ENCODE measurements at places on chromosomes 2 and 18. TPM values are rescaled to one million over a fixed set of nuclear protein-coding genes. Genes with fewer than 3 reads are reported as not detected.

Gene AQP12A
- total RNA-seq, result not detected

Gene SFXN5
- 17.0 TPM for total RNA-seq

Gene PTH2R
- under 0.01 TPM for total RNA-seq

Gene ERBB4
- total RNA-seq, result not detected

Gene DSEL
- total RNA-seq, result 157 TPM

Gene ADCYAP1
- total RNA-seq, result not detected

DNA sequence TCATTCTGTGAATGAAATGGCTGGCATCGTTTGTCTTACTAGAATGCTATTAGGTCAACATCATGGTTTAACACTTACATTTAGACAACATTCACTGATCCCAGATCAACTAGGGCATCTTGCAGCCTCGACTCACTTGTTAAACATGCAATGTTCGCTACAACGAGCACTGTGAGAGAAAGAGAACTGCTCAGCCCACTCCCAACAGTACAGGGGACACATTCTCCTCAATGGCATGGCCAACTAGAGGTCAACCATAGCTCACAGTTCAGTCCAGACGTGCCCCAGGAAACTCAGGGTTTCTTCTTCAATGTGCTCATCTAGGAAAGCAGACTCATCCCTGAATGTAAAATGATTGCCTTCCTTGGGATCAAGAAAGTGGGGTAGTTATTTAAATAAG lies 5.9 kb downstream of the WIPF1 start:
- H3K4me1 ChIP-seq, result peaks cover 68% of the 10 kb centered on the region
- no peaks in the 10 kb centered on the region for H3K27me3 ChIP-seq
- no peak for DNase-seq

DNA sequence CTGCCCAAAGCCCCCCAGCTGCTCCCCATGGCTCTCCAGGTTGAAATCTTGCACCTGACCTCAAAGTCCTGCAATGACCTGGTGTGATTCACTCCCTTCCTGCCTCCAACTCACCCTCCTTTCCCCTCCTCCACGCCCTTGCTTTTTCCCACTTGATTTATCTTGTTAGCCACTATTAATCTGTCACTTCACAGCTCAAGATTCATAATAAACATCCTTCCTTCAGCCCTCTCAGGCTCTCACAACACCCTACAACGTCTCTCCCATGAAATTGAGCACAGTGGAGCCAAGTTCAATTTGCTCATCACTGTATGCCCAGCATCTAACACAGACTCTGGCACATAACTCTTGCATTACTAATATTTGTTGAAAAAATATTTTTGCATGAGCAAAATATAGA lies 85.6 kb upstream of the SLC35G4 start:
- no peaks in the 10 kb centered on the region for H3K27me3 ChIP-seq
- peaks cover 8% of the 10 kb centered on the region for H3K4me1 ChIP-seq
- no peak overlapping the region for H3K4me3 ChIP-seq

DNA sequence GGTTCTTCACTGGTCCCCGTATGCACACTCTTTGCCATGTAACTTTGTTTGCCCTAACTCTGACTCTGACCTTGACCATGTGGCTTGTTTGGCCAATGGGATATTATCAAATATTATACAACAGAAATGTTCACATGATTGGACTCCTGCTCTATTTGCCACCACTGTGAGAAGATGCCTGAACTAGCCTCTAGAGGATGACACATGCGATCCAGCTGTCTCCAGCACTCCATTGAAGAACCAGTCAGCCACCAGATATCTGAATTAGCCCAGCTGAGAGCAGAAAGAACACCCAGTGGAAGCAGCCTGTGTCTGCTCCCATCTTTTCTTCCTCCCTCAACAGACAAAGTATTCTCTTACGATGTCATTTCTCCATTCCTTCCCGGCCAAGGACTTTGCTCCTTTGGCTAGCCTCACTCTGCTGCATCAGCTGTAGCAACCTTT lies 412.1 kb downstream of the IRS1 start:
- H3K27me3 ChIP-seq, result no peaks in the 10 kb centered on the region
- no peak overlapping the region for H3K27ac ChIP-seq
- H3K4me3 ChIP-seq, result no peak overlapping the region

GRCh38 chr18:22006458-22006857 lies 162.9 kb upstream of the GATA6 start:
- no peak overlapping the region for H3K27ac ChIP-seq
- no peaks in the 10 kb centered on the region for H3K27me3 ChIP-seq
- no peaks in the 10 kb centered on the region for H3K4me1 ChIP-seq
- no peak overlapping the region for H3K4me3 ChIP-seq
- no peaks in the 10 kb centered on the region for H3K36me3 ChIP-seq

DNA sequence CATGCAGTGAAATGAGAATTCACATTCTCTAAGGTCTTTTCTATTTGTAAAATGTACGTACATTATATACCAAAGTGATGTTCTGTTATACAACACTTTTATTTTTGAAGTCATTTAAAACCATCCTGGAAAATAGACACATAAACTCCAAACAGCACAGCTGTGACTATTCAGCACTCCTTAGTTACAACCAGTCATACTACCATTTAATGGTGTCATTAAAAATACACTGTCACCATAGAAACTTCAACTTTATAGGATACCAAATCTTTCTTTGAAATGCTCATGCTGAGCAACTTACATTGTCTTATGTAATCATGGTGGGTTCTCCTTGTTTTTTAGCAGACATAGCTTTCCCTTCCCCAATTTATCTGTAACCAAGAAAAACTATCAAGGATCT lies 85.3 kb downstream of the METTL4 start:
- no peak overlapping the region for H3K27ac ChIP-seq
- H3K27me3 ChIP-seq, result no peaks in the 10 kb centered on the region
- no peak for DNase-seq
- H3K4me1 ChIP-seq, result no peaks in the 10 kb centered on the region
- H3K36me3 ChIP-seq, result no peaks in the 10 kb centered on the region

DNA sequence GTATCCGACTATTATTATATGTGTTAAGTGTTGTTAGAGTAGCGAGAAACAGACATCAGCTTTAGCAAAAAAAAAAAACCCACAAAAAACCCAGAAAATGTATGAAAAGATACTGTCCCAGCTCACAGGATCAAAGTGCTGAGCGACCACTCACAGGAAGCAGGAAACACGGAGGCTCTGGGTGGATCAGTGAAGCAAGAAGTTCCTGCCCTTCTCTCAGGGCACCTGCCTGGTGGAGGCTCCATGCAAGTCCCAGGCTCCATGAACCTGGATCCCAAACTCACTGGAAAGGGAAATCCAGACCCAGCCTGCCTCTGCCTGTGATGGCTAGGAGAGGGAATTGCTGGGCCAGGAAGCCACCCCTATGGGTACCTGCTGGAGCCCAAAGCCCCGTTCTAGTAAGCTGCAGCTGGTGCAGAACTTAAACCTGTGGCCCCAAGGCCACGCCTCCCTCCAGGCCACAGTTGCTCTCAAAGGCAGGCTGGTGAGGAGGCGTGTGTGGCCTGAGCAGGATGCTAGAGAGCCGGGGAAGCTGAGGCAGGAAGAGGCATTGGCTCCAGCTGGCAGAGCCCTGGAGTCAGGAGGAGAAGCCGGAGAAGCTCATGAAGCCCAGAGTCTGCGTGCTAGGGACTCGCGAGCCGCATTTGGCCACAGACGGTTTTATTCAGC lies 63.5 kb upstream of the TAF1B start:
- H3K4me1 ChIP-seq, result no peaks in the 10 kb centered on the region
- no peaks in the 10 kb centered on the region for H3K36me3 ChIP-seq
- H3K4me3 ChIP-seq, result no peak overlapping the region
- peak; percentile 9 for DNase-seq
- H3K27ac ChIP-seq, result no peak overlapping the region
- H3K27me3 ChIP-seq, result no peaks in the 10 kb centered on the region

DNA sequence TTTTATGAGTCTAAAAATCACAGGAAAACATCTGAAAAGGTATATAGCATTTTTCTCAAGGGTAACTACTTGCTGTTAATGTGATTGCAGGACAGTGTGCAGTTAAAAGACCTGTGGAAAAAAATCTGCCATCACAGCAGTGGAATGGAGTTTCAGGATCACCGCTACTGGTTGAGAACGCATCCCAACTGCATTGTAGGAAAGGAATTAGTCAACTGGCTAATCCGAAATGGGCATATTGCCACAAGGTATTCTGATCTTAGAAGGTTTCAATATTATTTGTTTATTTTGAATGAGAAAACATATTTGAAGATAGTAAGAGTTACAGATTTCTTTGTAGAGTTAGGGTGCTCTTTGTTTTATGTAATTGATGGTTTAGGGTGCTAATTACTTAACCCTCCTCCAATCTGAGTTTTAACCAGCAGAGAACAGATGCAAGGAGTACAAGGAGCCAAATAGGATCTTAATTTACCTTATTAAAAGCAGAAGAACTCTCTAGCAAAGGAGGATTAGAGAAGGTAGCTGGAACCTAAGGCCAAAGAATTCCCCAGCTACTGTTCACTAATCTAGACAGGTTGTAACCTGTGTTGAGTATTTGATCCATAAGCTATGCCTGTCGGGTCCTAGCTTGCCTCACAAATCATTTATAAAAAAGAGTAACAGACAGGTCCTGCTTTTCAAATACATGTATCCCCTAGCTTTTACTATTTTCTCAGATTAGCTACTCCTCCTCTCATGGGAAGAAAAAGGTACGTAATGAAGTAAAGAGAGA lies 35.0 kb downstream of the PIKFYVE start:
- DNase-seq, result no peak
- peaks cover 36% of the 10 kb centered on the region for H3K36me3 ChIP-seq
- H3K4me1 ChIP-seq, result no peaks in the 10 kb centered on the region
- H3K27ac ChIP-seq, result no peak overlapping the region

DNA sequence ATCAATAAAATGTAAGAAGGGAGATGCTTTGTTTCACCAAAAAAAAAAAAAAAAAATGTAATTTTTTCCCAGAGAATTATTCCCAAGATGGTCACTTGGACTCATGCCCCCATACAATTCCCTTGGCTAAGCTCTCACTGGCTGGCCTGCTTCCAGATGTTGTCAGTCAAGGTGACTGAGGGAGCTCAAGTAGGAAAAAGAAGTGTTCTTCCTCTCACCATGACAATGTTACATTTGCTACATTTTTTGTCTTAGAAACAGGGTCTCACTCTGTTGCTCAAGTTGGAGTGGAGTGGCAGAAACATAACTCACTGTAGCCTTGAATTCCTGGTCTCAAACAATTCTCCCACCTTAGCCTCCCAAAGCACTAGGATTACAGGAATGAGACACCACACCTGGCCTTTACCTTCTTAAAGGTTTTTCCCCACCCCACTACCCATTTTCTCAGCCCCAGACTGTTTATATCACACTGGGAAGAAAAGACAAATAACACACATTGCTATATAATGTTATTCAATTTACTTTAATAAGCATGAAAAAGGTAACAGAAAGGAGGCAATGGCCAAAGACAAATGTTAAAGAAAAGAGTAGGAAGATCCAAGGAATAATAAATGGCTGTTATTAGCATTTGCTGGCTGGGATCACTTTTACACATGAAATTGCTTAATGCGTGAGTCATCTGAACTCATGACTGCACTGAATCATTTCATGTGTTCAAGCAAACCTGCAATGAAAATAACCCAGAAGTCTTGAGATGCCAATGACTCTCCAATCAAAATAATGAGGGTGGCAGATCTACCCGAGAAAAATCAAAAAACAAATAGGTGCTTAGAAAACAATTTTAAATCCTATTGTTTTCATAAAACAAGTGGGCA lies 45.2 kb downstream of the ACVR1 start:
- peak overlapping the region; percentile 98 for H3K27ac ChIP-seq
- peaks cover 18% of the 10 kb centered on the region for H3K4me1 ChIP-seq
- no peaks in the 10 kb centered on the region for H3K27me3 ChIP-seq
- DNase-seq, result peak; percentile 79

GRCh38 chr18:74905247-74905646 lies 303.7 kb downstream of the PTGR3 start:
- no peak for DNase-seq
- H3K4me3 ChIP-seq, result no peak overlapping the region
- H3K27ac ChIP-seq, result no peak overlapping the region
- no peaks in the 10 kb centered on the region for H3K27me3 ChIP-seq
- no peaks in the 10 kb centered on the region for H3K36me3 ChIP-seq

- peak; percentile 83 for DNase-seq
- no peak overlapping the region for H3K4me3 ChIP-seq
- H3K27me3 ChIP-seq, result no peaks in the 10 kb centered on the region
- H3K36me3 ChIP-seq, result no peaks in the 10 kb centered on the region
Observed at GRCh38 chr2:1993711-1994682, 249.7 kb upstream of the PXDN start.

GRCh38 chr18:30969670-30970170 lies 72.8 kb downstream of the DSC3 start:
- DNase-seq, result no peak
- no peak overlapping the region for H3K27ac ChIP-seq
- H3K27me3 ChIP-seq, result no peaks in the 10 kb centered on the region

GRCh38 chr2:157897106-157897971 lies 21.2 kb upstream of the ACVR1 start:
- no peak for DNase-seq
- no peaks in the 10 kb centered on the region for H3K27me3 ChIP-seq
- H3K4me1 ChIP-seq, result peaks cover 11% of the 10 kb centered on the region
- H3K27ac ChIP-seq, result no peak overlapping the region

GRCh38 chr2:198417836-198418235 lies 613.4 kb downstream of the PLCL1 start:
- no peaks in the 10 kb centered on the region for H3K36me3 ChIP-seq
- DNase-seq, result no peak
- no peak overlapping the region for H3K4me3 ChIP-seq
- no peaks in the 10 kb centered on the region for H3K27me3 ChIP-seq

DNA sequence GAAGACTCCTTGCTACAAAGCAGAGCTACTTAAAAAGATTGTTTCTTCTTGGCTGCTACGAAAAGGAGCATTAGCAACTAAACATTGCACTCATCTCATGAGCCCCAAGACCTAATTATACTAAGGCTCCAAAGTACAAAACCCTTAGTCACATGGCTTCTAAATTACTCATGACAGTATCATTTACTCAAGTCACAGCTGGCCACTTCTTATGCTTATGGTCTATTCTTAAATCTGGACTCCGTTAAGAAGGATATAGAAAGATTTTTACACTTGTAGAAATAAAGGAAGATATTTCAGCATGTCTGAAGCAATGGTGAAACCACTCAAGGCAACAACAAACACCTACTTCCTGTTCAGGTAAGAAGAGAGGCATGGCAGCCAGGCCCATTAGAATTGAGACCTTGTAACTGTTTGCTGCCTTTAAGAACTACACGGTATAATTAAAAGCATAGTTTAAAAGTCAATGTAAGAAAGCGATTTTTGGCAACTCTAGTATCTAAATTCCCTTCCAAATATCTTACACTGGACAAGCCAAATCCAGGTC lies 12.7 kb downstream of the ANKRD44 start:
- H3K36me3 ChIP-seq, result no peaks in the 10 kb centered on the region
- DNase-seq, result no peak
- H3K27ac ChIP-seq, result no peak overlapping the region
- peaks cover 16% of the 10 kb centered on the region for H3K4me1 ChIP-seq
- no peak overlapping the region for H3K4me3 ChIP-seq

DNA sequence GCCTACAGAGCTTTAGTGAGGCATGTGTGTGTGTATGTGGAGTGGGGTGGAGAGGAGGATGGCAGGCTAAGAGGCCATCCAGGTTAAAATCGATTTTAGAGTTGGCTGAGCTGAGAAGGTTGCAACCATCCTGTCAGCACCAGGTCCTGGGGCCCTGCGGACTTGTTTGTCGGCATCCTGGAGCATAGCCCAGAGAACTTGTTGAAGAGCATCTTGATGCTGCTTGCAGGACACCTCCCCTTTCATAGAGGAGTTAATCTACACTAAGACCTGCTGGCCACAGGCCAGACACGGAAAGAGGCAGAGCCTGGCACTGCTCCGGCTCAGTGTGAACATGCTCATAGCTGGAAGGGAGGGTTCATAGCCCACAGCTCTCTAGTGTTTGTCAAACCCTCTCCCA lies 72.1 kb upstream of the RGPD5 start:
- no peaks in the 10 kb centered on the region for H3K4me1 ChIP-seq
- no peak for DNase-seq
- no peak overlapping the region for H3K4me3 ChIP-seq
- no peak overlapping the region for H3K27ac ChIP-seq
- peaks cover 23% of the 10 kb centered on the region for H3K27me3 ChIP-seq

GRCh38 chr2:9286554-9287399 lies 80.2 kb downstream of the ASAP2 start:
- peak overlapping the region; percentile 11 for H3K4me3 ChIP-seq
- no peaks in the 10 kb centered on the region for H3K27me3 ChIP-seq
